Hepatocyte (in vitro differentiated cells): ENCODE measurements at places on chromosomes 12 and 14. TPM values are rescaled to one million over a fixed set of nuclear protein-coding genes. Genes with fewer than 3 reads are reported as not detected.

DNA sequence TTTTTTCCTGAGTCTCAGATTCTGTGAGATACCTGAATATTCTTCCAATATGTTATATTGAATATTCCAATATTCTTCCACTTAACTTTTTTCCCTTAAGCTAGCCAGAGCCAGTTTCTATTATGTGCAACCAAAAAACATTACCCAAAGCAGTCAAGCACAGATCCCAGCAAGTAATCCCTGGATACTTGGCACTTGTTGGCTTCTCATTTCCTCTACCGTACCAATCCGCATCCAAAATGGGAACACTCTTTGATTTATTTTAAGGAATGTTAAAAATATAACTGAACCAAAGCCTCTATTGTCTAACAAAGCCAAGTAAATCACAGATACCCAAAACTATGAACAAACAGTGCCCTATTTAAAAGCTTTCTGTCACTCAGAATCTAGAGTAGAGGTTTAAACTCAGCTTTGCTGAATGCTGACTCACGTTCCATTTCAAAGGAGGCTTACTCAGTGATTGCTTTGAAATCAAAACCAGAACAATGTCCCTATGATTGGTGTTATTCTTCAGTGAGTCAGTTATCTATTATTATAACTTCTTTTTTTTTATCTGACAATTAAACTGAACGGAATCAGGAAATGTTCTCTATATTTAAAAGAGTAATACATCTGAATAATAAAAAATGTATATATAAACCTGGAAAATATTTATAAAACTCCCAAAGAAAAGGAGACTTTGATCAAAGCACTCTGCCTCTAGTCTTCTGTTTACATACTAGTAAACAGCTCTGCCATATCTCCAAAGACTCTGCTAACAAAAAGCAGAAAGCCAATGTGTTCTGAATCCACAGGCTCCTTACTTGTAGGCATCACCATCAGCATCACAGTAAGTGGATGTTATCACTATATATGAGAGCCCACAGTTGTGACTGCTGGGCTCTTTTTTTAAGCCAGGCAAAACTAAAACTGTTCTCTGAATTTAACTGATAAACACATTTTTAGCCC is 360.8 kb downstream of the CCDC91 start:
- DNase-seq: no peak

DNA sequence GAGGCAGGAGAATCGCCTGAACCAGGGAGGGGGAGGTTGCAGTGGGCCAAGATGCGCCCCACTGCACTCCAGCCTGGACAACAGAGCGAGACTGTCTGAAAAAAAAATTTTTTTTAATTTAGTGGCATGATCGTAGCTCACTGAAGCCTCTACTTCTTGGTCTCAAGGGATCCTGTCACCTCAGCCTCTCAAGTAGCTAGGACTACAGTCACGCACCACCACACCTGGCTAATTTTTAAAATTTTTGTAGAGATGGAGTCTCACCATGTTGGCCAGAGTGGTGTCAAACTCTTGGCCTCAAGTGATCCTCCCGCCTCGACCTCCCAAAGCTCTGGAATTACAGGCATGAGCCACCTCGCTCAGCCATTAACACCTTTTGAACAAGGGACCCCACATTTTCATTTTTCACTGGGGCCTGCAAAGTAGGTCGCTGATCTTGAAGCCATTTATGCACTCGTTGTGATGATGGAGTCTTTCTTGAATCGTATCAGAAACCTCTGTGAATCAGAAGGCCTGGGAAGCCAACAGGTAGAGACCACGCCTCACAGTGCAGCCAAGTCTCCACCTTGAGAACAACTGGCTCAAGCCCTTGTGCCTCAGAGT is 5.9 kb downstream of the HCAR1 start:
- no peak for DNase-seq

- DNase-seq: no peak
Measured at GRCh38 chr14:88296351-88296750, 26.7 kb downstream of the KCNK10 start.

- DNase-seq: no peak
Measured at GRCh38 chr12:107702106-107702505, 16.5 kb downstream of the PWP1 start.

- DNase-seq: no peak
Measured at GRCh38 chr12:109463756-109464155, 13.3 kb downstream of the KCTD10 start.

The MAP3K9 gene
- 7.5 and 9.2 TPM in 2 replicates for total RNA-seq

The ADAM21 gene
- 0.43 TPM in 1 of 2 replicates, not detected in the other for total RNA-seq

The RNASE1 gene
- 61.0 and 84.5 TPM in 2 replicates for total RNA-seq

The KLRC4 gene
- total RNA-seq: 0.28 TPM in 1 of 2 replicates, not detected in the other
